D341Med (cell line): ENCODE measurements at places on chromosomes 16 and 17.

- no peak for DNase-seq
These were observed 13.0 kb downstream of the C16orf87 start for GRCh38 chr16:46817961-46818360.

DNA sequence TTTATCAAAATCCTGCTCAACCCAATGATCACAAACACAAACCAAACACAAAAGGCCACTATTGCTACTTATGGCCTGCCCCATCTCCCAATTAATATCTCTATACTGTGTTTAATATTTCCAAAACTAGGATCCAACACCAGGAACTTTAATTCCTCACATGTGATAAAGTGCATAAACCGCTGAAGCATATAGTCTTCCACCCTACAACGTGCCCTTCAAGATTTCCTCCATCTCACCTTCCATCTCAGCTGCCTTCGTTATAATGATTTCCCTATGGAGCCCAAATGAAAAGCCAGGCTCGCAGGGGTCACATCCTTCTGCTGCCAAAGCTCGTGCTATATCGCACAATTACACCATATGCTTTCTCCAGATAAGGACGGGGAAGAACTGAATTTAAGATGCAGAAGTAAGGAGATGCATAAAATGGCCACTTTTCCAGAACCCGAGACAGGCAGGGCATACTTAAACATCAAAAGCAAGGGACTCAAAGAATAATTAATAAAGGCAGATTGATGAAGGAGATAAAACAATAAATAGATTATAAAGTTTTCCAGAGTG lies 1.8 kb downstream of the MYH10 start:
- DNase-seq, result no peak

DNA sequence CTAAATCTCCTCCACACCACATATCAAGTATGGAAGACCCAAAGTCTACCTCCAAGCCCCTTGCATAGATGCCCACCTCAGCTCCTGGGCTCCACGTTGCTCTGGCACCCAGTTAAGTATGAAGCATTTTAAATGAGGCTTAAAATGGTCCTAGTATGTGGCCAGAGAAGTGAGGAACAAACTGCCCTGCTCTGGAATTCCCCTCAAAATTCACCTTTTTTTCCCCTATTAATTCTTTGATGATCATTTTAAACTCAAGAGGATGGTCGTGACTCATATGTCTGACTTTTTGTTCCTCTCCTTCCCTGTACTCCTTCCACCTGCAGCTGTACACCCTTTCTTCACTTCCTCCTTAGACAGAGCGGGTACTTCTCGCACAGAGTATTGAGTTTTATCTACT lies 234.5 kb upstream of the MYOCD start:
- no peak for DNase-seq

DNA sequence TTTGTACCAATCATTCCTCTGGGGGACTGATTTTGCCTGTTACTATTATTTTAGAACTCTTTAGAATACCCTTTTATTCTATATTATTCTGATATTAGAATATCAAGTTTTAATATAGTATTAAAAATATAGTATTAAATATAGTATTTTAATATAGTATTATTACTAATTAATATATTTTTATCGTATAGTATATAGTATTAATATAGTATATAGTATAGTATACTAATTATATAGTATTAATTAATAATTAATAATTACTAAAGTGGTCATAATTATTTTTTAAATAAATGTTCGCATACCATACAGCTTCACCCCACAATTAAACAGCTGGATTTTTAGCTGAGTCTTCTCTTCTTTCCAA lies 73.3 kb downstream of the GNAO1 start:
- DNase-seq, result no peak

DNA sequence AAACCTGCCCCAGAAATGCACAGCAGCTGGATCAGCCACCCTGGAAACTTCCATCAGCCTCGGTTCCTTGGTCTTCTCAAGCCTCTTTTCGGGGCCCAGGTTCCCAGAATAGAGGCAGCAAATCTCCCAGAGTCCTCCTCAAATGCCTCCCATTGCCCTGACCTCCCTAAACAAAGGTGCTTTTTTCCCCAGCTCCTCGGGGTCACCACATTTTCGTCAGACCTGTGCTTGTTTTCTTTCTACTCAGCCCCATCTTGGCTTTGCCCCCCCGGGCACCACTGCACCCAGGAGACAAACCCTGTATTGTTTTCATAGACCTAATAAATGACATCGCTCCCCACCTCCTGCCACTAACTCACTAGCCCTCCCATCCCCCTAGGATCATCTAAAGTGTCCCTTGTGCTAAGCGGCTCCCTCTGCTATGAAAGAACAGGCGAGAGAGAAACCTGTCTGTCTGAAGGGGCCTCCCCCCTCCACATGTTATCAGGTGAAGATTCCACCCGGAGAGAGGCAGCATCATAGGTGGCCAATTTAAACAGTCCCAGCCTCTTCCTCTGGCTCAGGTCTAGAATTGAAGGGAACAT lies 451.1 kb downstream of the SOX9 start:
- DNase-seq, result no peak

DNA sequence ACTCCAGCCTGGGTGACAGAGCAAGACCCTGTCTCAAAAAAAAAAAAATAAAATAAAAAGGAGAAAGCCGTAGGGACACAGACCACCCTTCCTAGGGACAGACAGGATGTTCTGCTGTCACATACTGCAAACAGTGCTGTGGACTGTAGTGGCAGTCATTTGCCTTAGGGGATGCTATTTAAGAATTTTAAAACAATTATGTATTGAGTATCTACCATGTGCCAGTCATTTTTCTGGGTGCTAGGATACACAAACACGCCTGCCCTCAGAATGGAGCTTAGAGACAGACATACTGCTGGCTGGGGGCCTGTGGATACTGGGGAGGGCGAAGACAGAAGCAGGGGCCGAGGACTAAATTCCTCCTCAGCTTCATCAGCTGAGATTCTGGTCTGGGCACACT lies 45.5 kb downstream of the MRC2 start:
- no peak for DNase-seq

- DNase-seq, result peak; percentile 53
These were observed 46.5 kb downstream of the FAM222B start for GRCh38 chr17:28796062-28796461.

GRCh38 chr17:57511475-57512123 lies 233.5 kb downstream of the CCDC182 start:
- DNase-seq, result no peak

- DNase-seq, result no peak
These were observed 236.6 kb upstream of the MYOCD start for GRCh38 chr17:12429116-12429515.

- peak; percentile 80 for DNase-seq
These were observed 206.2 kb downstream of the PRKCB start for GRCh38 chr16:24041834-24042631.

DNA sequence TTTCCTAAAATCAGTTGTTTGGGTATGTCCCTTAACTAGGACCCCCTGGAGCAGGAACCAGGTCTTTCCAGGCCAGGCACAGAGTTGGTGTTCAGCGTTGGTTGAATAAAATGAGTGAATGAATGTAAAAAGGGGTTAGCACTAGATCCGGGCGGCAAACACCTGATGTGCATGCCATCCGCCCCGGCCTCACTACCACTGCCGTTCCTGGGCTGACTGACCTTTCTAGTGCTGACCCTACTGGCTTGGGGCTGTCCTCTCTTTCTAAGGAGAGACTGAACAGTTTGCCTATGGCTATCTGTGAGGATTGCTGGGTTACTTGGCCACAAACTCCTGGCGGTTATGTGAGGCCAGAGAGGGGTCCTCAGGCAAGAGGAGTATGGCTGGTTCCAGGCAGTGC lies 10.1 kb upstream of the PHF12 start:
- no peak for DNase-seq

DNA sequence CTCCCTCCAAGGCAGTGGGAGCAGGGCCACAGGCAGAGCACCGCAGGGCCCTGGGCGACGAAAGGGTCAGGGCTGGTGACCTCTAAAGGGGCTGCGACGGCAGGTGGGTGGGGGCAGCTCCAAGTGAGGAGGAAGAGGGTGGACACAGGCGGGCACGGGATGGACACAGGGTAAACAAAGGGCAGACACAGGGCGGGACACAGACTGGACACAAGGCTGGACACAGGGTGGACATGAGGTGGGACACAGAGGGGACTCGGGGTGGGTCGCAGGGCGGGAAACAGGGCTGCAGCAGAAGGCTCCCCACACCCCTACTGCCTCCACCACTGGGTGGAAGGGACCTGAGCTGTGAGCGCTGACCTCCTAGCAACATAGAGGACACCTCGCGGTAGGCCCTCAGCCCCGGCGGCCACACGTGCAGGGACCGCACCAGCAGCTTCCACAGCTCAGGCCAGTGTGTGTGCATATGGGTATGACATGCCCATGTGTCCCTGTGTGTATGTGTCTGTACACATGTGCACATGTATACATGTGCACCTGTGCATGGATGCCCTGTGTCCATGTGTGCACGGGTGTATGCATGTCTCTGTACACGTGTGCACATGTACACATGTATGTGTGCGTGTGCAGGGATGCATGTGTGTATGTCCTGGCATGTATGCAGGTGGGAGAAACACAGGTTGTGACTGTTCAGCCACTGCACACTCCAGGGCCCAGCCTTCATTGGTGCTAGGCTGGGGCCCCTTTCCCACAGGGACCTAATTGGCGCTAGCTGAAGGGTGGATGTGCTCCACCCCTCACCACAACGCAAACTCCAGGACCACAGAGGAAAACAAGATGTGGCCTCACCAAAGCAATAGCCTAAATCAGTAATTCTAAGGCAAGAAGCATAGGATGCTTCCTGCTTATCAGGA lies 7.6 kb downstream of the LMF1 start:
- DNase-seq, result no peak

DNA sequence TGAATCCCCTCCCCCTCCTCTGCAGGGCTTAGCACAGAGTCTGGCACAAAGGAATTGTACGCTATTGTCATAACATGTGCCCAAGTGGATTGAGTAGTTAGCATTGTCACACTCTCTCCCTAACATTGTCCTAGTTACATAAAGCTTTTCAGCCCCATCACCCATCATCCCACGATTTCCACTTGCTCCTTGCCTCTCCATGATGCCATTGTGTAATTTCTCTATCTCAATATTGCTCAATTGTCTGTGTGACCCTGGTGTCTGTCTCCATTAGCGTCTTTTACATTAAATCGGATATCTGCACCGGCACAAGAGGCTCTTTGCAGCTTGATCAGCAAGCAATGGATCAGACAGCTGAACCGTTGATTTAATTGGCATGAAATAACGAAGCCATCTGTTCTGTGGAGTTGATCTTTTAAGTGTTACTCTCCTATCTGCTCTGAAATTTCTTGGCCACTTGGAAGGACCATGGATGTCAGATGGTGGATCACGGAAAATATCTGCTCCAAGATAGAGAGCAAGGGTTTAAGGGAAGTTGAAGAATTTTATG lies 77.0 kb upstream of the HS3ST4 start:
- DNase-seq, result peak; percentile 66

DNA sequence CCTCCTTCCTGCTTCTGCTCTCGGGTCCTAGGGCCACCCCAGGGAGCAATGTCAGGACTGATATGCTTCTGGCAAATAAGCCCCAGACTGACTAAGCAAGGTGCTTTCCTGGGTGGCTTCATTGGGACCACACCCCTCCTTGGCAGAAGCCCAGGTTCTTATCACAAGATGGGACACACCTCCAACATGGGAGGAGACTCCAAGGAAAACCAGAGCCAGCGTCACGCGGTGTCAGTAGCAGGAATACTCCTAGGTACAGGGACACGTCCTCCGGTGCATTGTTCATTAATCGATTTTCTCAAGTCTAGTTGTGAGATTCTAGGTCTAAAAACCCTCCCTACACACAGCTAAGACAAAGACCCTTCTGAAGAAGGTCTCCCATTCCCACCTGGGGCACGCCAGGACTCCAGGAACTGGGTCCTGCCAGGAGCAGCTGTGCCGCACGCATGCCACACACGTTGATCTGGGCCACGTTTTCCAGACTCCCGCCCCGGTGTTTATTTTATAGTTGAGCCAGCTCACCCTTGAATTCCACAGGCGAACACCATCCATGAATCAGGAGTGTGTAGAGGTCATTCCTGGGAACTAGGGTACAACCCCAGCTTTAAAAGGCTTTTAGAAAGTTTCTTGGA lies 30.8 kb downstream of the FA2H start:
- no peak for DNase-seq

GRCh38 chr16:2492292-2492691 lies 17.4 kb downstream of the TBC1D24 start:
- DNase-seq, result no peak

- DNase-seq, result no peak
These were observed 2276.2 kb downstream of the TP53TG3F start for GRCh38 chr16:35735403-35736251.

- peak; percentile 84 for DNase-seq
These were observed 2.4 kb downstream of the TANC2 start for GRCh38 chr17:62968445-62968923.

DNA sequence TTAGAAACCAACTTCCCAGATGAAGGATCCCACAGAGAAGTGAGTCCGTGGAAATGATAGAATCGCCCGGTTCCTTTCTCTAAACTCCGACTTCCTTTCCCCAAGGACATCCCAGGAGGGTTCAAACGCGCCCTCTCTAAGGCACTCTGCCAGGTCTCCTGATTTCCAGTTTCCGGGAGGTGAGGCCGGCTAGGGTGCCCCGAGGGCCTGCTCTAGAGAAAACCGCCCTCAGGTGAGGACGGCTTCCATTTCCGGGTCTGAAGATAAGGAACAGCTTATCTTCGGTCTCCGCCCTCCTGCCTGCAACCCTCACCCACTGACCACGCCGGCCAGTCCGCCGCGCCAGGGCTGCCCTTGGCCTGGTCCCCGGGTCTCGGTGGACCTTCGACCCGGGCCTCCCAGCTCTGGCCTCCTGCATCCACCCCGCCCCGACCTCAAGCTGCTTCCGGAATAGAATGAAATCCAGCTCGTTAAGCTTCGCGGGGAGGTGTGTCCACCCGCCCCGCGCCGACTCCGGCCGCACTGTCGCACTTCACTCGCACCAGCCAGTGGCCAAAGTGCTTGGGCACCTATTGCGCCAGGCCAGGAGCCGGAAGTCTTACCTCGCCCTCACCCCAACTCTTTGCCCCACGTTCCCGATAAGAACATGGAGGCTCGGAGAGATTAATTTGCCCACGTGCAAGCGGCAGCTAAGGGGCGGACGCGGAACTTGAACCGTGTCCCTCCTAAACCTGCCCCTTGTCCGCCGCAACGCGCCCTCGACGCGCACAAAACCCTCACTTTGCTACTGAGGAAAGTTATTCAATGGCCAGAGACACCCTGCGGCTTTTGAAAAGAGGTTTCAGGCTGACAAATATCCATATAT lies 836 bp upstream of the MMP15 start:
- peak; percentile 22 for DNase-seq

DNA sequence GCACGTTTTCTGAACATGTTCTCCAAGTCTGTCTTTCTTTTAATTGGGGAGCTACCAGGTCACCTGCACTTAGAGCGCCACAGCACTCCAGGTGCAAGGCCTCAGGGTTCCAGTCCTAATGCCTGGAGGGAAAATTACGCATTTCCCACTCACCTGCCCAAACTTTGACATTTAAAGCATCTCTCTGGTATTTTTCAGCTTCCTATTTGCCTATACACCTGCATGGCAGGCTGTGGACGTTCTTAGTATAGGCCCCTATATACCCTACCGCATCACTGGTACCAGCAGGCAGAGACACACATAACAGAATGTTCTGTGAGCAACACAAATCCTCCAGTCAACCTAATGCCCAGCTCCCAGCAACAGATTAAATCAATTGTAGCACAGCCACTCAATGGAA lies 213.3 kb downstream of the MRTFB start:
- no peak for DNase-seq

GRCh38 chr16:89200850-89201411 lies 594 bp upstream of the SLC22A31 start:
- no peak for DNase-seq

GRCh38 chr17:75498039-75498725 lies 17.2 kb downstream of the CASKIN2 start:
- no peak for DNase-seq

GRCh38 chr17:66720027-66720426 lies 114.9 kb upstream of the CACNG5 start:
- DNase-seq, result no peak
